Adipocyte (in vitro differentiated cells): ENCODE measurements at places on chromosomes 5 and 9.

GRCh38 chr5:139806726-139807646 is 11.4 kb downstream of the PSD2 start:
- no peak for DNase-seq

- DNase-seq, result no peak
Observed at GRCh38 chr5:150134198-150134588, 21.5 kb downstream of the PDGFRB start.

DNA sequence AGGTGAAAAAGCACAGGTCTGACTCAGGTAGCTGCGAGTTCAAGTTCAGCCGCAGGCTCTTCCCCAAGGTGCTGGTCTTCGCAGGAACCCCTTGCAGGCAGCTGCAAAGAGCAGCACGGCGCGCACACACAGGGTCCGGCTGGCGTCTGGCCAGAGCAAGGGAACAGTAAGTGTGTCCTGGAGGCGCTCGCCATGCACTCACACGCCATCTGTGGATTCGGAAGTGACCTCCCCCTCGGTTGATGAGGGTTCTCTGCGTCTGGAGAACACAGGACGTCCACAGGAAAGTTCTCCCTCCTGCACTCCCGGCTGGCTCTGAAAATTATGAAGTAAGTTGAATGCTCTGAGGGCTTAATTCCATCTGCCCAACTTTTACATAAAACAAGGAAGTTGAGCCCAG is 14.0 kb upstream of the EGFL7 start:
- DNase-seq, result no peak

- DNase-seq, result no peak
Observed at GRCh38 chr5:117561531-117561930, 986.9 kb upstream of the SEMA6A start.

DNA sequence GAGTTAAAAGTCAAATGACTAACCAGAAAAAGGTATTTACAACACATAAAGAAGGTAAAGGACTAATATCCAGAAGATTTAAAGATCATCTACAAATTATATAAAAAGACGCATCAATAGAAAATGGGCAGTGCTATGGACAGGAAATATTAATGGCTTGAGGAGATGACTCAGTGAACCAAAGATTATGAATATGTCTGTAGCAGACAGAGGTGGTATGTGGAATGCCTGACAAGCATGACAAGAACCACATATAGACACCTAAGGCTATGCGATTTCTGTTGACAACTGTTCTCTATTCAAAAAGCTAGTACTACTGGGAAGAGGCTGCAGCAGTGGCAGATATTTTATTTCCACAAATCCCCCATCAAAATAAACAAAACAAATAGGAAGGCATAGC is 177.0 kb upstream of the SH3GL2 start:
- no peak for DNase-seq
